ENCODE measurements at places on chromosomes 13 and 19.

DNA sequence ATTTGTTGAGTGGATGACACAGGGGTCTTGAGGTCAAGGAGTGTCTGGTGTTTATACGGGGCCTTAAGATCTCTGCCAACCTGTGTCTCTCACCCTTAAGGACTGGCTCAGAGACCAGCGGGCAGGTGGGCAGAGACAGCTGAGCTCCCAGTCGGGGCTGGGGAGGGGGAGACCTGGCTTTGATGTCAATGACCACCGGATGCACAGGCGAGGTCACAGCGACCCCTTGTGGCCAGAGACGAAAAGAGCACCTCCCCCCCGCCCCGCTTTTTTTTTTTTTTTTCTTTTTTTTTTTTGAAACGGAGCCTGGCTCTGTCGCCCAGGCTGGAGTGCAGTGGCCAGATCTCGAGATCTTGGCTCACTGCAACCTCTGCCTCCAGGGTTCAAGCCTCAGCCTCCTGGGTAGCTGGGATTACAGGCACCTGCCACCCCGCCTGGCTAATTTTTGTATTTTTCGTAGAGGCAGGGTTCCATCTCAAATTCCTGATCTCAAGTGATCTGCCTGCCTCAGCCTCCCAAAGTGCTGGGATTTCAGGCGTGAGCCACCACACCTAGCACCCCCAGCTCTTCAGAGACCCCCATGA lies 12.1 kb upstream of the KLK14 start:
- no peak for DNase-seq

- DNase-seq, result peak; percentile 91
Observed at GRCh38 chr13:41588899-41589298, 131.5 kb downstream of the RGCC start.

- no peak for DNase-seq
Observed at GRCh38 chr19:56842412-56842811, 1.9 kb upstream of the PEG3 start.

DNA sequence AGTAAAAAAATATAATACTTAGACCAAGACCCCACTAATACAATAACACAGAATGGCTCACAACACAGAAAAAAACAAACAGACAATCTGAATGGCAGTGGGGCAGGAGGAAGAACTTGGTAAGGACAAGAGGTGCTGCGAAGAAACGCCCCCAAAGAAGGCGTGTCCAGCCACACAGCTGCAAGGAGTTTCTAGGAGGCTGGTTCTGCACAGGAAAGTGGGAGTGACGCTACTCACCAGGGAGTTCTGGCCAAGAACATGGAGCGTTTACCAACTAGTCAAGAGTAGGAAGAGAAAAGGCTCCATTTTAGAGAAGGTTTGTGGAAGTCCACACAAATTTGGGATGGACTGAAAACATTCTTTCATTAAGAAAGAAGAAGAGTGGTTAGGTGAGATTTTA lies 95.3 kb upstream of the SLC15A1 start:
- peak; percentile 18 for DNase-seq

DNA sequence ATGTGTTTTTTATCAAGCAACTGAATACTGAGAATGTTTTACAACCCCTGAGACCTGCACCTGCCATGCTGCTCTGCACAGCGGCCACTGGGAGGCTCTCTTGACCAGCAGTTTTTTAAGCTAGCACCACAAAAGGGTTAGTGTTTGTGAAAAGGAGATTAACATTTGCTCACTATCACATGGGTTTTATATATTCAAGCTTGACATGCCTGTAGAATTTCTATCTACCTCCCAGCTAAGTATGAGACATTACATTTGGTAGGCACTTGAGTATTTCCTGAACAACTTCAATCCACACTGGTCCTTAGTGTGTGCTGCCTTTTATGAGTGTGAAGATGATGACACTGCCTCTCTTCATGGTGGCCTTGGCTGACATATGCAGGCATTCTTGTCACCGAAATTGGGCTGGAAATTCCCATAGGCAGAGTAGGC lies 1238.9 kb downstream of the UQCRFS1 start:
- DNase-seq, result peak; percentile 37
